ENCODE measurements at places on chromosomes 12 and 14.
A peak's percentile ranks its signal among the peaks of the same experiment; 100 is the strongest.

GRCh38 chr14:44154874-44155273 lies 352.2 kb downstream of the FSCB start:
- DNase-seq, result no peak

- DNase-seq, result no peak
These were observed 176.7 kb downstream of the PTPN11 start for GRCh38 chr12:112595410-112595809.

- no peak for DNase-seq
These were observed 166.6 kb downstream of the PIWIL1 start for GRCh38 chr12:130504110-130504839.

DNA sequence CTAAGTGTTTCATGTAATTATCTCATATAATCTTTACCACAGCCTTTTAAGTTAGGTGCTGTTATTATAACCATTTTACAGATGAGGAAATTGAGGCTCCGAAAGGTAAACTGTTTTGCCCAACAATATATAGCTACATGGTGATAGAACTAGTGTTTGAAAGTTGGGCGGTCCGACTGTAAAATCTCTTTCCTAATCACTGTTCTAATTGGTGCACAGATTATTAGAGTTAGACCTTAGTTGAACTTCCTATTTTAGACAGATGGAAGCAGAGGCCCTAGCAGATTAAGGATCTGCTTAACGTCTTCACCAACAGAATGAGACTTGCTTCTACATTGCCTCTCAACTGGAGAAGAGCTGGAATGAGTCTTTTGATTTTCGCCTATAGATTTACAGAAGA lies 30.0 kb upstream of the DUSP6 start:
- DNase-seq, result peak; percentile 58

- DNase-seq, result peak; percentile 24
These were observed 24.3 kb downstream of the NCOR2 start for GRCh38 chr12:124543052-124543589.

DNA sequence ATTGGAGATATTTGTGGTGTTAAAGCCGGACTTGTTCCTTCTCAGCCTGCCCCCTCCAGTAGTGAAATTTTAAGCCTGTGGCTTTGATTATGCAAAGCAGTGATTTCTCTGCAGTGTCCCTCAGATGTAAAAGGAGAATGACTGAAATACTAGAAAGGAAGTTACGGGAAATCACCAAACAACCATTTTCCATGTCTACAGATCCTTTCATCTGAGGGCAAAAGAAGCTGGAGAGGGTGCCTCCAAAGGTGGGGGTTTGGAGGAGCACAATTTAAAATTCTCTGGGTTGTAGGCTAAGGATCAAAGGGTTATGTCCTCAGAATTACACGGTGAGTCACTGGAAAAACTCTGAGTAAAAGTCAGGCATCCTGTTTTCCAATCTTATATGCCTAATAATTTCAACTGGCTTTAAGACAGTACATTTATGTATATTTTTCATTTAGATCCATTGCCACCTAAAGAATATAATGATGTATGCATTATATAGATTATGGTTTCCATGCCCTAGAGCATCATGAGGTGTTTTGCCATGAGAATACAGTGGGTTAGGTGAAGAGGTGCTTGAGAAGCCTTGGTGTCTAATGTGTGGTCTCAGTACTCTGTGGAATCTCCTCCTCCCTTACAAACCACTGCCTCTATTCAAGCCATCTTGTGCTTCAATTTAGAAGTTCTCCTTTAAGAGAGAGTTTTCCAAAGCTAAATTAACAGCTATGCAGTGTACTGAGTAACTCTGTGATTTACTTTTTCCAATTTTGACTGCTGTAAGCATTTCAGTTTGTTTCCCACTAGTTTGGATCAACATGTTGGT lies 362.1 kb downstream of the RAD51B start:
- DNase-seq, result no peak

GRCh38 chr12:3730111-3730510 lies 22.8 kb downstream of the CRACR2A start:
- no peak for DNase-seq

GRCh38 chr12:70551731-70552130 lies 85.5 kb downstream of the PTPRB start:
- DNase-seq, result no peak

- peak; percentile 31 for DNase-seq
These were observed 7.3 kb downstream of the STAC3 start for GRCh38 chr12:57243521-57244311.

GRCh38 chr12:4379405-4379804 lies at the start of gene FGF23:
Gene FGF23 (minus strand): TSS chr12:4379712. CDS start chr12:4379582, 130 bp downstream.
- DNase-seq, result no peak

DNA sequence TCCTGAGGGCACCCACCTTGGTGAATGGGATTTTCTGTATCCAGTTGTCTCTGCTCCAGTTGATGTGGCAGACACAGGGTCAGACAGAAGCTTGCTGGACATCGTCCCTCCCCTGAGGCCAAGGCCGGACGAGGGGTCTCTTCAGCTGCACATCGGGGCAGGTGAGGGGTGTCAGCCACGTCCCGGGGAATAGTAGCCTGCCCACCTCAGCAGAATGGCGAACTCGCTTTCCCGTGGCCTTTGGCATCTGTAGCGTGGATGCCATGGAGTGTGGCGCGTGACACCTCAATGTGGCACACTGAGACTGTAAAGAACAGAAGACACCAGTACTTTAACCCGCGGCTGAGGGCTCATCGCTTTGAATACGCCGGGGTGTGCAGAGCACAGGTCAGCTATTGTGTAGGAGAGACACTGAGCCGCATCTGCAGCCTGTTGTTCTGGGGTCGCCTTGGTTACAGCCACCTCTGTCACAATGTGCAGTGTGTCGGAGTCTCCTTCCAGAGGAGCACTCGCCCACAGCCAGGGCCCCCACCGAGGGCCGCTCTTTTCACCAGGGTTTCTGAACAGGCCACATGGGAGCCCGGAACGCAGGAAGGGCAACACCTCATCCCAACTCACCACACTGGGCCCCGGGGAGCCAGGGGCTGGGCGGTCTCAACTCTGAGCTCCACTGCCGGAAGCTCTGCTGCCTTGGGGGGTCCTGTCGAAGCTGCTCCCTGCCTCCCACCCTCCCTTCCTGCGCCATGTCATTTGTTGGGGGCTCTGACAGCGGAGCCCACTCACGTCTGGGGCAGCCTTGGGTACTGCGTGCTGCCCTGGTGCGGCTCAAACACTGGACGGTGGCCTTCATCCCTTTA lies 77.0 kb downstream of the ADGRD1 start:
- DNase-seq, result no peak

Measured in GF-D8 (cell line).